Left cardiac atrium (tissue), 4 donors: ENCODE measurements at places on chromosomes 16 and 17. TPM values are rescaled to one million over a fixed set of nuclear protein-coding genes. Genes with fewer than 3 reads are reported as not detected.

Gene PDILT
- total RNA-seq: not detected

DNA sequence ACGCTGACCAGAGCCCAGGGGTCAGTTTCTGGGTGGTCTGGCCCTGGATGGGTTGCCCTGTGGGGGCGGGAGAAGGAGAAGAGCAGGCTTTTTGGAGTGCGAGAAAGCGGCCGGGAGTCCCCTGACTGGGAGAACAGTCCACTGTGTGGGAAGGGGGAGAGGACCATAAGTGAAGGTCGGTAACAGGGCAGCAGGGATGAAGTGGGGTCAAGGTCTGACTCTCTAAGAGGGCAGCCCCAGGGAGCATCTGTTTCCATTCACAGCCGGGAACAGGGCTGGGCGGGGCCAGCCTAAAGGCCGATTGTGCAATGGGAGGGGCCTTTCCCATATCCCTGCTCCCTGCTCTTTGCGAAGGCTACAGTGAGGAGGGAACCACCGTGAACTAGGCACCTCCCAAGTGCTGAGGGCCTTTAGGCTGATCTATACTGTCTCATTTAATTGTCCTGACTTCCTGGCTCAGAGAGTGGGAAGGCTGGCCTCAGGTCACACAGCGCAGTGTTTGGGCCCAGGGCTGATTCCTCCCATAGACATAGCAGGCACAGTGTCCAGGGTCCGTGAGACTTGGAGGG, 10.4 kb upstream of the WFDC1 start:
- DNase-seq: peak; percentile 79

GRCh38 chr17:50273654-50274040, 619 bp upstream of the TMEM92 start:
- DNase-seq: no peak

DNA sequence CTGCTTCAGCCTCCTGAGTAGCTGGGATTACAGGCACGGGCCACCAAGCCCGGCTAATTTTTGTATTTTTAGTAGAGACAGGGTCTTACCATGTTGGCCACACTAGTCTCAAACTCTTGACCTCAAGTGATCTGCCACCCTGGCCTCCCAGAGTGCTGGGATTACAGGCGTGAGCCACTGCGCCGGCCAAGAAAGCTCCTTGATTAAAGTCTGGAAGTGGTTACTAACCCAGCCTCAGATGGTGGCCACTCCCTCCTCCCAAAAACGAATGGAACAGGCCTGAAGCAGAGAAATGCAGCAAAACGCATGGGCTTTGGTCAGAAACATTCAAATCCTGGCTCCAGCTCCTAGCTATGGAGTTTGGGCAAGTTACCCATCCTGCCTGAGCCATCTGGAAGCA, 11.3 kb downstream of the FKBP10 start:
- no peak for DNase-seq
